ENCODE measurements at places on chromosomes 2 and 18.

- no peak for DNase-seq
These were observed 289.2 kb upstream of the KYNU start for GRCh38 chr2:142588269-142588668.

- no peak for DNase-seq
These were observed 4.4 kb upstream of the SPRED2 start for GRCh38 chr2:65436824-65437221.

DNA sequence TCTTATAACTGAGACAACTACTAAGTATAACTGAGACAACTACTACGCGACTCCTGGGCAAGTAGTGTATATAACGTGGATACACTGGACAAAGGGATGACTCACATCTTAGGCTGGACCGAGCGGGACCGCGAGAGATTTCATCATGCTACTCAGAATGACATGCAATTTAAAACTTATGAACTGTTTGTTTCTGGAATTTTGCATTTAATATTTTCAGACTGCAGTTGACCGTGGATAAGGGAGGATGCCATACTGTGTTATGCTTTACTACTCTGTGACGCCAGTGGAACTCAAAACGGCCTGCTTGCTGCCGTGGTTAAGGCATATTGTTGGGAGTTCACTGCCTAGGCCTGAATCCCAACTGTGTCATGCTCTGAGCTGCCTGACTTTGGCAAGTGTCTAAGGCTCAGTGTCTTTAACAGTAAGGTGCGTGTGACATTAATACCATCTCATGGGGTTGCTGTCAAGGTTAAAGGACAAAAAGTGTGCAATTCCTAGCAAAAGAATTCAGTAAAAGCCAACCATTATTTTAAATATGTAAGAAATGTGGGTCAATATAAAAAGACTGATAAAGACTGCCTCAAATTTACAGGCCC is 64.6 kb downstream of the BMP10 start:
- no peak for DNase-seq

DNA sequence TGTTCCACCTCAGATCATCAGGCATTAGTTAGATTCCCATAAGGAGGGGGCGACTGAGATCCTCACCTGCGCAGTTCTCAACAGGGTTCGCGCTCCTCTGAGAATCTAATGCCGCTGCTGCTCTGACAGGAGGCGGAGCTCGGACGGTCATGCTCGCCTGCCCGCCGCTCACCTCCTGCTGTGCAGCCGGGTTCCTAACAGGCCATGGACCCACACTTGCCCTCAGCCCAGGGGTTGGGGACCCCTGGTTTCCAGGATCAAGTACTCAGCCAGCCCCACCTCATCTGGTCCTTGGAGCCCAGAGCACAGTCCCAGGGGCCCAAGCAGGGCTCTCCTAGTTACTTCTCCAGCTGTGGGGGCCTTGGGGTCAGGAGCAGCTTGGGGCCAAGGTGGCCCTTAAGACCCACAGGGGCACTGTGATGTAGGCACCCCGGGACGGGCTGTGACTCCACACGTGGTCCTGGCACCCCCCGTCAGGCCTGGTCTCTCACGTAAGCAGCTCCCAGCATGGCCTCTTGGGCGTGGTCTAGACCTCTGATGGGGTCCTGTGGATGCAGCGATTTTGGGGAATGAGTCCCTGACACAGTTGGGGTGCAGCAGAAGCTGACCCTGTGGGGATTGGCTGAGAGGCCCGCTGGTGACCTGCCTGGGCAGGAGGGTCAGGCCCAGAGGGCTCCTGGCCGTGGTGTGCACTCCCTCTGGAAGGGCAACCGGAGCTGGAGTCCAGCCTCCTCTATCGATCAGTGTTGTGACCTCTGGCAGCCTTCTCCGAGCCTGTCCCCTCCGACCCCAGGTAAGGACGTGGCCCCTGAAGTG is 28.3 kb upstream of the OTOS start:
- DNase-seq = no peak

DNA sequence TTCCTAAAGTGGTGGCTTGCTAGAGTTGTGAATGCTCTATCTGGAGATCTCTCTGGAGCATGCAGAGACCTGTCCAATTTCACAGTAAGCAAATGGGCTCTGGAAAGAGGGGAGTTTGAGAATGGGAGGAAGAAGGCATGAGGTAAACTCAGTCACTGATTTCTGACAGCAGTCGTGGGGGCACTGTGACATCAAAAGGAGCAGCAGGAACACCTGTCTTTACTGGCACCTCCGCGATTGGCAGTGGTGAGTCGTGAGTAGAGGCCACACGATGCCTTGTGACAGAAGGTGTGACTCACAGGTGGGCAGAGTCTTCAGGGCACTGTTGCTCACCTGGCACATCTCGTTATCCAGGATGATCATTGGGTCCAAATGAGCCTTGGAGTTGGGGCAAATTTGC is 38.8 kb upstream of the CAVIN2 start:
- DNase-seq = no peak

DNA sequence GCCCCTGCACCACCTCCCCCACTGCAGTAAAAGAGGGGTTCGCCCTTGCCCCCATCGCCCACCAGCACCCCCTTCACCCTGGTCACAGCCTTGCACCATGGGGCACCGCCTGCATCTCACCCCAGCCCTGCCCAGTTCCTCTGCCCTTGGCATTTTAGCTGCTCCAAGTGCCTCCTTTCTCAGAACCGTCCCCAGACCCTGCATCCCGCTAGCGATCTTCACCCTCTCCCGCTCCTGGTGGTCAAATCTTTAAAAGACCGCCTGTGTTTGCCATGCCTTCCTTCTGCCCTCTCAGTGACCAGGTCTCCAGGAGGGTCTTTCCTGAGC is 114.7 kb upstream of the OTOS start:
- no peak for DNase-seq

DNA sequence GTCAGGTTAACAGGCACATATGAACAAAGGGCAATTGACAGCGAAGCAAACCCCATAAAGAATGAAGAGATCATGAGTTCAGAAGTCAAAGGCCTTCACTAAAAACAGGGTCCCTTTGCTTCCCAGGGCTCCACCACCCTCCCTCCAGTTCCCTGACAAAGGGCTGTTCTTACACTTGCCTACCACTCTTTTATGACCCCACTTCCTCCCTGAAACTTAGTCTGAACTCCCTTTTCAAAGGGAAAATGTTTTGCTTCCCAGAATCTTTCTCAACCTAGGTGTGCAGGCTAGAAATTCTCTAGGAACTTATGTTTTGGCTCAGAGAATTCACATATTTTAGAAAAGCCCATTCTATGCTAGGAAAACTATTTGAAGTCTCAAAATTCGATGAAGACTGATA is 86.0 kb upstream of the ITGA4 start:
- no peak for DNase-seq

Data from BE2C (cell line).